ENCODE measurements at places on chromosomes 11 and 22.

DNA sequence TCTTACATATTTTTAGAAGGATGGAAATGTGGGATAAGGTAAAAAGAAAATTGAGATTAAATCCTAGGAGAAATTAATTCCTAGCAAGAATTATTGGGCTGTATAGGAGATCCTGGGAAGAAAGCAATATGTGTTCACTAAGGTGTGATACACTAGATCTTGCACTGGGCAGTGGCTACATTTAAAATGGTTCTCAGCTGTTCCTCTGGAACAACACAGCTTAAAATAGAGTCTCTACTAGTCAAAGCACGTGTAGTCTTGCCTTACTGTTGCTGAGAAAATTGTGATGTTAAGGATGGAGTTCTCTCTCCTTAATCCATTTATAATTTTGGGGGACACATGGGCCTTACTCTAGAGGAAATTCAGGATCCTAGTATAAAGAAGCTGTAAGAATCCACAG is 54.9 kb downstream of the EXT2 start:
- no peak for DNase-seq

DNA sequence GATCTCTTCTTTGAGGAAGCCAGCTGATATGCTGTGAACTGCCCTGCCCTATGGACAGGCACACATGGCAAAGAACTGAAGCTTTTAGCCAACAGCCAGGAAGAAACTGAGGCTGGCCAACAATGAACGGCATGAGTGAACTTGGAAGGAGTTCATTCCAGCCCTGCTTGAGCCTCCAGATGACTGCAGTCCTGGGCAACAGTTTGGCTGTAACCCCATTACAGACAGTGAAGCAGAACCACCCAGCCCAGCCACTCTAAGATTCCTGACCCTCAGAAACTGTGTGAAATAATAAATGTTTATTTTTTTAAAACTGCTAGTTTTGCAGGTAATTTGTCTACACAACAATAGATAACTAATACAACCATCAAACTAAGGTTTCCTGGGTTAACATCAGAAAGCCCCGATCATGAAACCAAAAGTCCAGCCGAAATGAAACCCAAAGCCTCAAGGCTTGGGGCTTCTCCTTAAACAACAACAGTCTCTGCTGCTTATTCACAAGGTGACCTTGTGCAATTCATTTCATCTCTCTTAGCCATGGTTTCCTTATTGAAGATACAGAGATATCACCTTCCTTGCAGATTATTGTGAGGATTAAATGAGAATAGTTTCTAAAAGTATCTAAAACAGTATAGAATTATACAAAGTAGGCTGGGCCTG is 31.4 kb downstream of the PAK1 start:
- DNase-seq, result no peak

GRCh38 chr11:89182773-89183518 is 5.3 kb downstream of the TYR start:
- no peak for DNase-seq

GRCh38 chr11:123815122-123815521 is 9.0 kb upstream of the OR6M1 start:
- no peak for DNase-seq

- no peak for DNase-seq
Observed at GRCh38 chr11:47863898-47864430, 15.8 kb upstream of the NUP160 start.
